NCI-H2081 (cell line): ENCODE measurements at places on chromosomes 1 and 21.

DNA sequence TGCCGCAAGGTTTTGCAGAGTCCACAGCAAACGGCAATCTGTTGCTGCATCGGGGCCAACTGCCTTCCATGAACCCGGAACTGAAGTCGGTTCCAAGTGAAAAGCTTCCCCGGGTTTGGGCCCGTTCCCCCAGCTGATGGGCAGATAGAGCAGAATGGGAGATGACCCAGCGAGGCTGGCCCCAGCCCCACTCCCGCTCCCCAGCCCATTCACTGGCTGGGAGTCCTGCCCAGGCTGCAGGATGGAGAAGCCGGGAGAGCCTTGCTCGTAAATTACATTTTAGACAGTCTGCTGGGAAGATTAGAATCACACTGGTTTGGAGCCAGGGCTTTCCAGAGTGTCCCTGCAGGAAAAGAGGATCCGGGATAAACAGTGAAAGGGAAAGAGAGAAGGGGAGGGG is 31.6 kb upstream of the PAX7 start:
- no peak for DNase-seq

GRCh38 chr1:179586107-179586823 is 5.4 kb upstream of the TDRD5 start:
- peak; percentile 66 for DNase-seq

- no peak for DNase-seq
Measured at GRCh38 chr1:159965263-159965662, 11.2 kb upstream of the SLAMF9 start.

DNA sequence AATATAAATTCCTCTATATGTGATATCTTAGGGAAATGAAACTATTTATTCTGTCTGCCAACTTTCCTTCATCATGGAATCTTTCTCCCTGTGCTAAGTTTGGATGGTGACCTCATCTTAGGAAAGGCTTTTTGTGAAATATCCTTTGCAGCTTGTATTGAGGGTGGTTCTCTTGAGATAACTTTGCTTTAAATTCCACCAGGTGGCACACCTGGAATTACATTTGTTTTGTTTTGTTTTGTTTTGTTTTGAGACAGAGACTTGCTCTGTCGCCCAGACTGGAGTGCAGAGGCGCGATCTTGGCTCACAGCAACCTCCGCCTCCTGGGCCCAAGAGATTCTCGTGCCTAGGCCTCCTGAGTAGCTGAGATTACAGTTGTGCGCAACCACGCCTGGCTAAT is 7.6 kb upstream of the CD1A start:
- DNase-seq = peak; percentile 2

- DNase-seq = no peak
Measured at GRCh38 chr1:51551081-51551480, 32.0 kb upstream of the EPS15 start.
